Activated CD4-positive, CD25-positive, alpha-beta regulatory T cell treated with anti-CD3 and anti-CD28 coated beads, Interleukin-2, amount 50 U/mL, for 72 hours (primary cell): ENCODE measurements at places on chromosomes 5 and 9.
A peak's percentile ranks its signal among the peaks of the same experiment; 100 is the strongest.

- no peak for DNase-seq
These were observed 299.4 kb downstream of the COX7C start for GRCh38 chr5:86917117-86917579.

- no peak for DNase-seq
These were observed 93.8 kb downstream of the TMEM215 start for GRCh38 chr9:32877103-32877502.

GRCh38 chr5:96026406-96027041 lies 64.9 kb upstream of the ELL2 start:
- DNase-seq, result no peak

DNA sequence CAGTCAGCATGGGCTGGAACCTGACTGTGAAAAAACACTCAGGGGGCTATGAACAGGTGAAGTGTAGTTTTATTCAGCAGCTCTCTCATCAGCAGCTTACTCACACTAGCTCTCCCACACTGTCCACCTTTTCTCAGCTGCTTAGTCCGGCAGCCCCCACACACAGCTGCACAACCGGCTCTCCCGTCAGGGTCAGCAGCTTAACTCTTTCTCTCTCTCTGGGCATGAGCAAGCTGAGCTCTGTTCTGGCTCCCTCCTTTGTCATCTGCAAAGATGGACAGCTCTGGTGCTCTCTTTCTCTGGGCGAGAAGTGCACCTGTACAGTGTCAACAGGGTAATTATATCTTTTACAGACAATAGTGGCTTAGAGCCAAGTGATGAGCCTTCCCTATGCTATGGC lies 8.2 kb downstream of the DMAC1 start:
- DNase-seq, result no peak

DNA sequence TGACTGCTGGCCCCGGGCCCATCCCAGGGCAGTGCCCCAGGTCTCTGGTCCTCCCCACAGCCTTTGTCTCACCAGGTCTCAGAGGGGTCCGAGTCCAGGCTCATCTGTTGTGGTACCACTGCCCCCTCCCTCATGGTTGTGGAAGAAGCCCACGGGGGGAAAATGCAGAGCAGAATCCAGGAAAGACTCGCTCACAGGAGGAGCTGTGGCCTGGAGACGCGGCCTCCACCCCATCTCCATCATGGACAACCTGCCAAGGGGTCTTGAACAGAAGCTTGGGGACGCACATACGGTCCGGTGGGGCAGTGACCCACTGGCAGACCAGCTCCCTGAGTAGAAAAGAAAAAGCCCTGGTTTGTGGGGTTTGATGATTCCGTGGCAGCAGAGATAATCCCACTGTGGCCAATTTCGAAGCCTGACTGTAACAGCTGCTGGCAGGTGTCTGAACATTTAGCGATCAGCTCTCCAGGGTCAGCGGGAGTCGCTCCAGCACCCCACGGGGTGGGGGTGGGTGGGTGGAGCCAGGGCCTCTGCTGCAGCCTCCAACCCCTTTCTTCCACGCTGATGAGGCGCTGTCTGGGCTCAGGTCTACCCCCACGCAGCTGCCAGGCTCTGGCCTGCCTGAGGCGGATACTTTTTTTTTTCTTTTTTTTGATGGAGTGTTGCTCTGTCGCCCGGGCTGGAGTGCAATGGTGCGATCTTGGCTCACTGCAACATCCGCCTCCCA lies 1.9 kb upstream of the GRIN1 start:
- no peak for DNase-seq

GRCh38 chr9:20863945-20864344 lies 167.5 kb downstream of the HACD4 start:
- DNase-seq, result no peak

DNA sequence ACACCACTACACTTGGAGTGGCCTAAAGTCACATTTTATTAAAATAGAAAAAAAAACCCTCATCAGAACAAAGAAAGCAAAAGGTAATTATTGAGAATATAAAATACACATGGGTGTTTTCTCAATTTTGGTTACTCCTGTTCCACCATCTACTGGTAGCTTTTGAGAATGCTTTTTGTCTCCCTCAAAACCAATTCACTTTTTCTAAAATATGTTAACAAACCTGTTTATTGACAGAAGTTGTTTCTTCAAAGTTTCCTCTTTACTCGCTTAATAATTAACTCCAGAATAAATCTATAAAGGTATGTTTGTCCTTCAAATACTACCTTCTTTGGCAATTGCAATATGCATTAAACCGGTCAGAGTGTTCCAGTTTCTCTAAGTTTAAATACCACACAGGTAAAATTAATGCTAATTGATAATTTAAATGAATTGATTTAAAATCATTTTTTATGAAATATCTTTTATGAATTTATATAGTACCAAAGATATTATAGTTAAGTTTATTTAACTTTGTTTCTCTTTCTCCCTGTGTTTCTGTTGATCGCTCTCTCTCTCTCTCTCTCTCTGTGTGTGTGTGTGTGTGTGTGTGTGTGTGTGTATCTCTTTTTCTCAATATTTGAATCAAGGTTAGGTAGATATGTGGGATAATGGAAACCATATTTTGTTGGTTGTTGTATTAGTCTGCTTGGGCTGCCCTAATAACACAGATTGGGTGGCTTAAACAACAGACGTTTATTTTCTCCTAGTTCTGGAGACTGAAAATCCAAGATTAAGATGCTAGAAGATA lies 487.4 kb downstream of the PRDM9 start:
- no peak for DNase-seq

GRCh38 chr9:137108608-137109249 lies 5.8 kb downstream of the DPP7 start:
- DNase-seq, result no peak

GRCh38 chr5:1211701-1212100 lies 10.3 kb downstream of the SLC6A19 start:
- no peak for DNase-seq

GRCh38 chr5:135487839-135488514 lies 35.8 kb upstream of the TIFAB start:
- DNase-seq, result no peak

GRCh38 chr5:37553720-37554404 lies 174.7 kb downstream of the WDR70 start:
- no peak for DNase-seq

GRCh38 chr5:9454012-9454481 lies 91.8 kb downstream of the SEMA5A start:
- no peak for DNase-seq

GRCh38 chr5:147092044-147092443 lies 142.8 kb upstream of the STK32A start:
- DNase-seq, result no peak

DNA sequence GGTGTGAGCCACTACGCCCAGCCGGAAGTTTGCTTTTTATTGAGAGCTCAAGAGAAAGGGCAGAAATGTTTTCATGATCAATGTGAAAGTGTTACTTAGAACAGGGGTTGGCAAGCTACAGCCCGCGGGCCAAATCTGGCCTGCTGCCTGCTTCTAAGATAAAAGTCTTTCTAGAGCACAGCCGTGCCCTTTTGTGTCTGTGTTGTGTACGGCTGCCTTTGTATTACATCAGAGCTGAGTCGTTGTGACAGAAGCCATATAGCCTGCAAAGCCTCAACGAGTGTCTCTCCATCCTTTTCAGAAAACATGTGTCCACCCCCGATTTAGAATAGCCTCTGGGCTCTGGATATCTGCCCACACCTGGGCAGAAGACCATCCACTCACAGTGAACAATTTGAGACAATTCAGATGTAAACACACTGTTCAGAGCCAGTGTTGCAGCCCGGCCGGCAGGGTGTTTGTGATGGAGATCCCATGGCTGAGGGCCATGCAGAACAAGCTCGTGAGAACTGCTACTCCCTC lies 28.8 kb downstream of the AK8 start:
- DNase-seq, result peak; percentile 36

DNA sequence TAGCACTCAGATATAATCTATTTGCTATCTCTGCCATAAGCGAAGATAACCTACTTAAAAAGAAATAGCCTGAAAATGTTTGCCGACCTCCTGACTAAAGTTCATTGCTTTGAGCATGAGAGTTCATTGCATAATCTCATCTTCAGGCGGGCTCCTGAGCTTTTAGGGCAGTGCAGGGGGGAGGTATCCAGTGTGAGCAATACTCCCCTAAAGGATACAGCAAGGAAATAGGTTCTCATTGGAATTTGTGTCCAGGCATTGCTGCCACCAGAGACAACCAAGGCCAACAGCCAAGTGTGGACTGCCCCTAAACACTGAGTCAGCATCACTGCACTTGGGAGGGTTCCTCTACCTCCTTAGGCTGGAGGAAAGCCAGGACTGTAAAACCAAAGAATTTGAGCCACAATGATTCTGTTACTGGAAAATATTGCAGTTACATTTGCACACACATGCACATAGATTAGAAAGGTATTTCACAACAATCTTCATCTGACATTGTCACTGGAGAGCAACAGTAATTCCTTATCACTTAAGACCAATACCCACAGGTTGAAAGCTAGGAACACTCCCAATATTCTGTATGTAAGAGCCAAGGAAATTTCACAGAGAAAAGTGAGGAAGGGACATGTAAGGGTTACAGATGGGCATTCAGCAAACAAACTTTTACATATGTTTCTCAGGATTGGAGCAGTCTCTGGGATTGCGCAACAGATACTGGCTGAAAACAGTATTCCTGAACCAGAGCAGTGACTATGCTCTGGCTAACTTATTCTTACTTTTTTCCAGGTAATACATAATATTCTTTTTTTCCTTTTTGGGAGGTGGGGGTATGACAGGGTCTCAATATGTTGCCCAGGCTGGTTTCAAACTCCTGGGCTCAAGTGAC lies 98.6 kb upstream of the TLE1 start:
- no peak for DNase-seq

DNA sequence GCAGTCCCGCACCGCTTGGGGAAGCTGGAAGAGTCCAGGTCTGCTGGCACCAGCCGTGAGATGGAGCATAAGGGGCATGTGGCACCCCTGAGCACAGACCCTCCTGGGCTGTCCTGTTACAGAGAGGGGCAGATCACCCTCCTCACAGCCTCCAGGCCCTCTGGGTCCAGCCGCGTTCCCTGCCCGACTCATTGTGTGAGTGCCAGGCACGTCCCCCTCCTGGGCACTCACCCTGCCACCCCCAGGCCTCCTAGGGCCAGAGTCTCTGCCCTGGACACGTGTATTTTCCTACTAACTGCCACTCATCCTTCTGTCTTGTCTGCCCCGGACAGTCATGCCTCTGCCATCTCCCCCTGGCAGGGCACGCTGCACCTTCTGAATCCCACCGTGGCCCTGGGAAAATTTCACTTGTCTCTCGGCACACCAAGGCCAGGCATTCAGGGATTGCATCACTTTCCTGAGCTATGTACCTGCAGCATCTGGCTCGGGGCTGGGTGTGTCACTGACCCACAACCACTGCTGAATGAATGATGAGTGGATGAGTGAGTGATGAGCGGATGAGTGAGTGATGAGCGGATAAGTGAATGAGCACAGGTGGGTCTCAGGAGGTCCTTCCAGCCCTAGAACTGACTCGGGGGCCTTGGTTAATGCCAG lies 21.5 kb upstream of the FCN1 start:
- DNase-seq, result no peak

- DNase-seq, result no peak
These were observed 1.5 kb downstream of the ST6GALNAC4 start for GRCh38 chr9:127915325-127915752.

GRCh38 chr5:174920906-174921550 lies 196.6 kb downstream of the MSX2 start:
- no peak for DNase-seq

DNA sequence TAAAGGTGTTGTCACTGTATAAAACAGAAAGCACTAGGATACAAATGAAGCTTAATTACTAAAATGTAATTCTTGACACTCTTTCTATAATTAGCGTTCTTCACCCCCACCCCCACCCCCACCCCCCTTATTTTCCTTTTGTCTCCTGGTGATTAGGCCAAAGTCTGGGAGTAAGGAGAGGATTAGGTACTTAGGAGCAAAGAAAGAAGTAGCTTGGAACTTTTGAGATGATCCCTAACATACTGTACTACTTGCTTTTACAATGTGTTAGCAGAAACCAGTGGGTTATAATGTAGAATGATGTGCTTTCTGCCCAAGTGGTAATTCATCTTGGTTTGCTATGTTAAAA lies 43.8 kb downstream of the NDFIP1 start:
- DNase-seq, result no peak

- DNase-seq, result no peak
These were observed 167.0 kb upstream of the DMRTA1 start for GRCh38 chr9:22279636-22280035.

DNA sequence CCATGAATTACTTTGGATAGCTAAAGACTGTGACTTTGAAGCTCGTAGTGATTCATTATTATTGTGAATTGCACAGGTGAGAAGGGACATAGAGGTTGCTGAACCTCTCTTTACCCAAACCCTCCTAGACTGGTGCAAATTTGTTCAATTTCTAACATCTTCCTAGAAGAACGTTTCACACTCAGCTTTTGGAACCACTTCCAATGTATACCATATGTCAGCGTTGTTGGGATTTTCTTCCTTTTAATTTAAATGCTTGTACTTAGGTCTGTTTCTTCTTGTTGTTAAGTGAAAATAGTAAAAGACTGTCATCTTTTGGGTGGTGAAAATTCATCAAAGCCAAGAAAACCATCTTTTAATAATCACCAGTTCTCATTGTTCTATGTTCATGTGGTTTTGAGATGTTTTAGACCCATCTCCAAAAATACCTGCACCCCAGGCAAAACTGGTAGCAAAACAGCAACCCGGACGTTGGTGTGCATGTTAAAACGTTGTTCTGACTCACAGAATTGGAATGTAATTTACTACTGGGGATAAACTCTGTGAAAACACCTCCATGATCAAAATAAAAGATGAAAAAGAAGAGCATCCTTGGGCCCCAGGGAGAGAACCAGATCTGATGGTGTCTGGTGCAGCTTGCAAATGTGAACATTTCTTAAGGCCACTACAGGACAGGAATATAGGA lies 238.3 kb downstream of the NPR3 start:
- DNase-seq, result no peak

GRCh38 chr5:159184858-159185381 lies 24.4 kb downstream of the RNF145 start:
- DNase-seq, result no peak

DNA sequence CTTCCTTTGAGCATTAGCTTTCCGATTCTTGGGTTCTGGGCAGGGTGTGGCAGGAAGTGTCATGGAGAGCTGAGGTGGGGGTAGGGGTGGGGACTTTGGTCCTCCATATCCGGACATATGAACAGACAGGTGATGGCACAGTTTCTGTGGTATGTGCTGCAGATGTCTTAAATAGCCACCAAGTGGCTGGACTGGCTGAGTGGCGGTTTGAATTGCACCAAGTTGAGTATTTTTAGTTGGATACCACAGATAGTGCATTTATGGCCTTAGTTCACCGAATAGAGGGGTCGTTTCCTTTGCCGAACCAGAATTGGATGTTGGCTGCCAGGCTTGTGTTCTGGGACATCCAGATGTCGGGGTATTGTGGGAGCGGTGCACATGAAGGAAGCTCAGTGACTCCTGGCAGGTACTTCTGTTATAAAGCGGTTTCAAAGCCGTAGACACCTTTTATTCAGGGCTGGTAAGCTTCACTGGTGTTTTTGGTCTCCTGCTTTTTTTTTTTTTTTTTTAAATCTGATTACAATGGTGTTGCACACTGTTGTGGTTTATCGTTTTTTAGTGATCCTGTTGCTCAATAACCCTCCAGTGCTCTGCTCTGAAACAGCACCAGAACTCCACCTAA lies 15.1 kb upstream of the TNFAIP8 start:
- DNase-seq, result peak; percentile 61

- no peak for DNase-seq
These were observed 26.6 kb downstream of the SKP2 start for GRCh38 chr5:36178524-36178890.
